ENCODE measurements at places on chromosomes 13 and 19. TPM values are rescaled to one million over a fixed set of nuclear protein-coding genes. Genes with fewer than 3 reads are reported as not detected.

KLK4 gene
- total RNA-seq, result not detected

CCNA1 gene
- 2.4 TPM for total RNA-seq

AMER2 gene
- 0.04 TPM for total RNA-seq

RNF225 gene
- total RNA-seq, result 2.1 TPM

ZNF177 gene
- 5.7 TPM for total RNA-seq

ZFR2 gene
- 18.5 TPM for total RNA-seq

ERICH4 gene
- total RNA-seq, result not detected

Measured in H9 (cell line).